ENCODE measurements at places on chromosomes 13 and 19.

DNA sequence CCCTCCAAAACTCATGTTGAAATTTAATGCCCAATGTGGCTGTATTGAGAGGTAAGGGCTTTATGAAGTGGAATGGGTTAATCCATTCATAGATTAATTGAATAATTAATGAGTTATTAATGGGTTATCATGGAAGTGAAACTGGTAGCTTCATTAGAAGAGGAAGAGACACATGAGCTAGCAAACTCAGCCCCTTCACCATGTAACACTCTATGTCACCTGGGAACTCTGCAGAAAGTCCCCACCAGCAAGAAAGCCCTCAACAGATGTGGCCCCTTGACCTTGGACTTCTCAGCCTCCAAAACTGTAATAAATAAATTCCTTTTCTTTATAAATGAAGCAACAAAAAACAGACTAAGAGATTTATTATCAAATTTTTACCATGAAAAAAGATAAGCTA lies 223.5 kb downstream of the KLF12 start:
- H3K27ac ChIP-seq: no peak overlapping the region
- H3K27me3 ChIP-seq: no peaks in the 10 kb centered on the region
- peaks cover 3% of the 10 kb centered on the region for H3K36me3 ChIP-seq
- DNase-seq: no peak

GRCh38 chr13:50526661-50527071 lies 316.8 kb downstream of the DLEU7 start:
- H3K36me3 ChIP-seq: peaks cover 3% of the 10 kb centered on the region
- H3K4me3 ChIP-seq: no peak overlapping the region
- H3K27ac ChIP-seq: no peak overlapping the region
- peaks cover 39% of the 10 kb centered on the region for H3K4me1 ChIP-seq
- peaks cover 31% of the 10 kb centered on the region for H3K27me3 ChIP-seq

- H3K27ac ChIP-seq: no peak overlapping the region
- H3K4me3 ChIP-seq: no peak overlapping the region
- no peaks in the 10 kb centered on the region for H3K4me1 ChIP-seq
Observed at GRCh38 chr13:85108356-85108755, 690.9 kb downstream of the SLITRK6 start.

- peaks cover 26% of the 10 kb centered on the region for H3K4me1 ChIP-seq
- peak overlapping the region; percentile 63 for H3K4me3 ChIP-seq
- DNase-seq: peak; percentile 70
- H3K27ac ChIP-seq: no peak overlapping the region
Observed at GRCh38 chr13:28492569-28493367, 2.2 kb downstream of the FLT1 start.

- H3K36me3 ChIP-seq: no peaks in the 10 kb centered on the region
- no peak overlapping the region for H3K27ac ChIP-seq
- peaks cover 35% of the 10 kb centered on the region for H3K27me3 ChIP-seq
Observed at GRCh38 chr13:46389457-46390451, 2.7 kb upstream of the RUBCNL start.

Measured in activated naive CD4-positive, alpha-beta T cell treated with anti-CD3 and anti-CD28 coated beads, Interleukin-2, amount 10 ng/mL, durations not matched to agents 7 days and 5 days (primary cell).